ENCODE measurements at places on chromosomes 7 and 10.

GRCh38 chr7:131124867-131125266 is 202.8 kb upstream of the MKLN1 start:
- DNase-seq = no peak

DNA sequence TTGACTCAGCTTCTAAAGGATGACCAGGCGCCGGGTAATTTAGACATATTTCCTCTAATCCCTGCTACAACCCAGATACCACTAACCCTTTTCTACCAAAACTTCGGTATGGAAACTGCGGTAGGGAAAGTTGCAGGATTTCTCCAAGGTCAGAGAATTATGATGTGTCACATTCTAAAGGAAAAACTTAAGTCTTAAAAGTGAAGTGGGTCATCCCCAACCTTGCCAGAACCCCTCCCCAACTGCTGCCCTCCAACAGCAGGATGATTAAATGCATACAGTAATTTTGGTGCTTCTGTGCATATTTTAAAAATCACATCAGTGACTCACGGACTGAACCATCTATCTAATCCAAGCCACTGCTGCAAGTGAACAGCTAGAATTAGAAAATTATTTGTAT is 52.7 kb downstream of the GRB10 start:
- no peak for DNase-seq

- no peak for DNase-seq
These were observed 223.2 kb downstream of the SH2D4B start for GRCh38 chr10:80760914-80761371.

DNA sequence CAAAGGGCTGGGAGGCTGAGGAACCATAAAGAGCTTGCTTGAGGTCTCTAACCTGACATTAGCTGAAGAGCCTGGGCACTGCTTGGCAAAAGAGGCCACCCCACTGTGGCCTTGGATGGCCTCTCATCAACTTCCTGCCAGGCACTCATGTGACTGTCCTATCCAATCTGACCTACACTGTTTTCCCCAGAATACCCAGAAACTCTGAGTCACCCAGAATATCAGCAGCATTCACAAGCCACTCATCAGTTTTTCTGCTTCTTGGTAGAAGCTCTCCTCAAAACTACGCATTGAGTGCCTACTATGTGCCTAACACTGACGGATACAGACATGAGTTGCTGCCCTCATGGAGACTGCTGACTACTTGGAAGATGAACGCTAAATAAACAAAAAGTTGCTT is 4.1 kb upstream of the NT5C2 start:
- peak; percentile 46 for DNase-seq

DNA sequence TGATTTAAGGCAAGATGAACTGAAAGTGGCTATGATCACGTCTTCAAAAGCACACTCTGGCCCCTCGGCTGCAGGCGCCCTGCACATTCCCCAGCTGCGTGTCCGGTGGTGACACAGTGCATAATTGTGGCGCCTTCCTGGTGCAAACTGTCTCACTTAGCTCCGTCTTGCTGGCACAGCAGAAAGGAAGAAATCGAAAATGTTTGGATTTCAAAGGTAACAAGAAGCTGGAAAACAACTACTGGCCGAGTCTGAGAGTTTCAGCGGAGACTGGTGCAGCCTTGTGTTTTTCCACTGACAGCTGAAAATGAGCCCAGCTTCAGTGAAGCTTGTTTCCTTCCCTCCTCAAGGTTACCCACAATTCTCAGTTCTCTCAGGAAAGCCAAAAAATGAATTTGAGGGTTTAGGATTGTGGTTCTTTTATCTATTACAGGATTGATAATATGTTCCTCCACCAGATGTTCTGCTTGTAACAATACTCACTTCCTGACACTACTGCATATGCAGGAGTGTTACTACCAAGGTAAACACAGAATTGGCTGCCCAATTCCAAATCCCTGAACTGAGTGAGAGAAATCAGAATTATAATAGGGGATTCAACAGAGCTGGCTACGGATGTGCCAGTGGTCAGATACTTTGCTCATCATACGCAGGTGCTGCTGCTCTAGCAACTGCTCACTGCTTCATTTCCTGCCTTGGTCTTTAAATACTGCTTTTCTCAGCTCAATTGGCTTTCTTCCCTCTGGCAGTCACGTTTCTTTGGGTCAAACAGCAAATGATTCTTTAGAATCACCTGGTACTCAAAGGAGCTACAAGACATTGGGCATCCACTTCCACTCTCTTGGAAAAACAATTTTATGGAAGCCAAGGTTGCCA is 63.7 kb downstream of the TRUB1 start:
- DNase-seq = no peak

- DNase-seq = no peak
These were observed 194.2 kb upstream of the SLC26A5 start for GRCh38 chr7:103640031-103640779.

DNA sequence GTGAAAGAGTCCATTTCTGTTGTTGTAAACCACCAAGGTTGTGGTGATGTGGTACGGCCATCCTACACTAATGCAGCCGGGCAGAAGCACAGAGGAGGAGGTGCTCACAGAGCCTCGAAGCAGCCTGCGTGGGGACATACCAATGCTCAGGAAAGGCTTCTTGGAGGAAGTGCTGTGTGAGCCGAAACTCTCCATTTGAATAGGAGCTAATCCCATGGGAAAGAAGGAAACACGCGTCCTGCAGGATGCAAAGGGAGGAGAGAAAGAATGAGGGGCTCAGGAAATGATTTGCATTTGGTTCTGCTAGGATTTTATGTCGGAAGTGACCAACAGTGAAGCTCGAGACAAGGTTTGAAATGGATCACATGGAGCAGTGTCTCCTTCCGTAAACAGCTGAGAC is 477.9 kb upstream of the ANKRD30A start:
- DNase-seq = no peak

DNA sequence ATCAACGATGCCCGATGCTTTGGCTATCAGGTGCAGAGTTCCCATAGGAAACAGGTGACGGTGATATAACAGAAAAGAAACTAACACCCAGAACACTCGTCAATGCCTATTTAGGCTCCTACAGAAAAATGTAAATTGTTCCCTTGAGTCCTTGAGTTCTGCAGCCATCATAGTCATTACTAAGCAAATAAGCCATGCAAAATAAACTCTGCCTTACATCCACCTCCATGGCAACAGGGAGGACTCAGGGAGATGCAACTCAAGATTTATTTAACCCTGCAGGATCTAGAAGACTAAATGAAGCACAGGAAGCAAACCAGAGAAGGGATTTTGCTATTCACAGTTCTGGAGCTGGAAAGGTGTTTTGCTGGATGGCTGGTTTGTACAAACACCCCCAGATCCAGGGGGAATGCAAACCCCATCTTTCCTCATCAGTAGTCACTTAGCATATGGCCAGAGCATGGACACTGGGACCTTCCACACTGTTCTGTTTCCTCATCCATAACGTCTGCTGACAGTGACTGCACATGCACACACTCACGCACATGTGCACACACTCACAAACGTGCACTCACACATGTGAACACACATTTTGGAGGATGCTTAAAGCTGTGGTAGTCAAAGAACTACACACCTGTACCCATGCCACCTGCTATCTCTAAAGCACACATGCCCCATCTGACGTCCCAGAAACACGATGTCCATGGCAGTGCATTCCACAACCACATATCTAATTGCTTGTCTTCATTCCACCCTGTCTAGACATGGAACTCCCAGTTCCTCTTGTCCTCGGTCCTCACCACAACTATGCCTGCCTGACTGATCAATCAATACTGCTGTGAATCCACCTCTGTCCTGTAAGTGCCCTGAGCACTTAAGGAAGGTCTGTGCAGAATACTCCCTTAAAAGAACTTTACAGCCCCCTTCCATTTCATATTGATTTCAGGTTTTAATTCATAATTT is 178.2 kb downstream of the COBL start:
- DNase-seq = no peak

GRCh38 chr10:86434656-86435055 is 68.1 kb upstream of the GRID1 start:
- no peak for DNase-seq

- peak; percentile 74 for DNase-seq
These were observed 1.2 kb downstream of the AGAP3 start for GRCh38 chr7:151087245-151088018.

DNA sequence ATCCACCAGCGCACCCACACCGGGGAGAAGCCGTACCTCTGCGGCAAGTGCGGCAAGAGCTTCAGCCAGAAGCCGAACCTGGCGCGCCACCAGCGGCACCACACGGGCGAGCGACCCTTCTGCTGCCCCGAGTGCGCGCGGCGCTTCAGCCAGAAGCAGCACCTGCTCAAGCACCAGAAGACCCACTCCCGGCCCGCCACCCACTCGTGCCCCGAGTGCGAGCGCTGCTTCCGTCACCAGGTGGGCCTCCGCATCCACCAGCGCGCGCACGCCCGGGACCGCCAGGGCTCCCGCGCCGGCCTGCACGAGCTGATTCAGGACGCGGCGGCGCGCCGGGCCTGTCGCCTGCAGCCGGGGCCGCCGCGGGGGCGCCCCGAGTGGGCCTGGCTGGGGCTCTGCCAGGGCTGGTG is 17.7 kb downstream of the ZNF775 start:
- no peak for DNase-seq

- no peak for DNase-seq
These were observed 173.0 kb upstream of the LANCL2 start for GRCh38 chr7:55191926-55192692.

GRCh38 chr7:20299145-20299544 is 31.6 kb upstream of the ITGB8 start:
- DNase-seq = no peak

GRCh38 chr7:45564485-45564884 is 9.7 kb upstream of the ADCY1 start:
- no peak for DNase-seq

DNA sequence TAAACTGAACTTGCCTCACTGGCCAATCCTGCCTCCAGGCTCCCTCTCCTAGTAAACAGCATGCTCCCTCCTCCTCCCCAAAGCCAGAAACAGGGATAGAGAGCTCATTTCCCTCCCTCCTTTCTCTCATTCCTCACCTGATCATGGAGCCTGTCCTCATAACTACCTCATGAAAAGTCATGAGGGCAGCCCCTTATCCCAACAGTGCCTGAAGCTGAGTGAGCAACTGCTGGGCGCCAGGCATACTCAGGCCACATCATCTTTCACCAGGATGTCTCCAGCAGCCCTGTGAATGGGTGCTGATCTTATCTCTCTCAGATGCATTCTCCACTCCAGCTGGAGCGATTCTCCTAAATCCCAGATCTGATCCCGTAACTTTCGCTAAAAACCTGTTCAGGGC is 307.2 kb downstream of the PRPF18 start:
- DNase-seq = no peak

- DNase-seq = no peak
These were observed 85.5 kb downstream of the LHPP start for GRCh38 chr10:124546957-124547646.

GRCh38 chr7:69906283-69906995 is 308.2 kb downstream of the AUTS2 start:
- peak; percentile 44 for DNase-seq

- DNase-seq = no peak
These were observed 257.4 kb downstream of the KCNMA1 start for GRCh38 chr10:77380191-77380590.

- no peak for DNase-seq
These were observed 11.5 kb downstream of the IGFBP3 start for GRCh38 chr7:45909561-45909960.

DNA sequence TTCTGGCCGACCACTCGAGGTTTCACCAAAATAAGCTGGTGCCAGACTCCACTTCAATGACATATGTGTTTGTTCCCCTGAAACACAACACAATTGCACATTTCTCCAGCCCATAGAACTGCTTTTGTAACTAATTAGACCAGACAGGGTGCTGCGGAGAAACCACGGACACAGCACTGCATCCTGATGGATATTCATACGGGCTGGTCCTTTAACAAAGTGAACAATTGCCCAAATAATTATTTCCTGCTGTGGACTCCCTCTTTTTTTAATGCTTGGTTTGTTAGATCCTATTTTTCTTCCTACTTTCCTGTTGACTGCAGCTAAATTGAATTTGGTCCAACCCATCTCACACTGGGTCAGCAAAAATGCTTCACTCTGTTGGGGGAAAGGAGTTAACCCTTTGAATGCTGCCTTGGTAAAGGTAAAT is 198.6 kb upstream of the BMPER start:
- DNase-seq = no peak

- DNase-seq = no peak
These were observed 4.9 kb upstream of the MEST start for GRCh38 chr7:130486954-130487436.

DNA sequence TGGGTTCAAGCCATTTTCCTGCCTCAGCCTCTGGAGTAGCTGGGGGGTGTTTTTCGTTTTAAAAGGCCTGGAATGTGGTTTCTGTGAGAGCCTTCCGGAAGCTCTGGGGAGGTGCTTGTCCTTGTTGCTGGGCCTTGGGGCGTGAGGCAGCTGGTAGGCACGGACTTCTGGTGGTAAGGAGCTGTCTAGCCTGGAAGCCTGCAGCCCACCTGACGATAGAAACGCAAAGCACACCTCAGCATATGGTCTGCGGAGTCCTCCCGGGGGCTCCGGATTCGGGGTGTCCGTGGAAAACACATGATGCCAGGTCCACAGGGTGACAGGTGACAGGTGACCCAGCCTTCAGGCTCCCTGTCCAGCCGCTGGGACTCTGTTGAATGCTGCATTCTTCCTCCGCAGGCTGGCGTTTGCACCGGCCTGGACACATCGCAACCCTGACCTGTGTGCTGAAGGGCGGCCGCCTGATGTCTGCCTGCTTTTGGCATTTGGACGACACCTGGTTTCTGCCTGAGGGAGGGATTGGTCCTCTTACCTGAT is 37.3 kb downstream of the INPP5A start:
- no peak for DNase-seq

- no peak for DNase-seq
These were observed 6.1 kb upstream of the FGL2 start for GRCh38 chr7:77205706-77206105.

GRCh38 chr7:107233174-107233573 is 64.4 kb downstream of the HBP1 start:
- DNase-seq = no peak

GRCh38 chr7:158898025-158898424 is 41.7 kb downstream of the DYNC2I1 start:
- no peak for DNase-seq

DNA sequence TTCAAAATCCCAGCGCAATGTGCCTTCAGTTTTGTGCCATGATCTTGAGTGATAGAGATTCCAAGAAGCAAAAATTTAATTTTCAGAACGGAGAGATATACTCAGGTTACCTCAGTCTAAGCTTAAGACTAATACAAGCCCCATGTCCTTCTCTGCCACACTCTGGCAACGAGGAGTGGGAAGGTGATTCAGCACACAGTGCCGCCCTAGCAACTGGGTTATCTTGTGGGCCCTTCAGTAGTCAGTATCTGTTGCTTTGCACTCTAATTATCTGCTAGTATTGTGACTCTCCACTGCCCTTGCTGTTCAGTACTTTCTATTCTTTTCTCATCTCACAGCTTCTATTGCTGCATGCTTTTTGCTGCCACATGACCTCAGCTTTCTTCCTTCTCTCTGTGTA is 39.2 kb upstream of the MKLN1 start:
- DNase-seq = no peak

GRCh38 chr7:132424277-132424676 is 152.0 kb downstream of the PLXNA4 start:
- DNase-seq = no peak

- DNase-seq = no peak
These were observed 318.0 kb downstream of the PAXIP1 start for GRCh38 chr7:154684666-154685563.

Measured in dorsolateral prefrontal cortex (tissue), 122 donors.